GM13977 (cell line): ENCODE measurements at places on chromosomes 16 and 17.

DNA sequence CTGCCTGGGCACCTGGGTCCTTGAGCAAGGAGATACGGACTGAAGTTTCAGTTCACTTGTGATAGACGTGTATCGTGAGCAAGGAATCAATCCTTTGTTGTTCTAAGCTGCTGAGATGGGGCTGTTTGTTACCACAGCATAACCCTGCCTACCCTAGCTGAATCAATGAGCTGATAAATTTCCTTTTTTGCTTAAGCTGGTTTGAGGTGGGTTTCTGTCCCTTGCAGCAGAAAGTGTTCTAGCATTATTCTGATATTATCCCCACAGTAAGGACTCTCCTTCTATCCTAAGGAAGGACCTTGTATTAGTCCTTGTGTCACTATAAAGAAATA lies 51.5 kb downstream of the IL21R start:
- DNase-seq = no peak

DNA sequence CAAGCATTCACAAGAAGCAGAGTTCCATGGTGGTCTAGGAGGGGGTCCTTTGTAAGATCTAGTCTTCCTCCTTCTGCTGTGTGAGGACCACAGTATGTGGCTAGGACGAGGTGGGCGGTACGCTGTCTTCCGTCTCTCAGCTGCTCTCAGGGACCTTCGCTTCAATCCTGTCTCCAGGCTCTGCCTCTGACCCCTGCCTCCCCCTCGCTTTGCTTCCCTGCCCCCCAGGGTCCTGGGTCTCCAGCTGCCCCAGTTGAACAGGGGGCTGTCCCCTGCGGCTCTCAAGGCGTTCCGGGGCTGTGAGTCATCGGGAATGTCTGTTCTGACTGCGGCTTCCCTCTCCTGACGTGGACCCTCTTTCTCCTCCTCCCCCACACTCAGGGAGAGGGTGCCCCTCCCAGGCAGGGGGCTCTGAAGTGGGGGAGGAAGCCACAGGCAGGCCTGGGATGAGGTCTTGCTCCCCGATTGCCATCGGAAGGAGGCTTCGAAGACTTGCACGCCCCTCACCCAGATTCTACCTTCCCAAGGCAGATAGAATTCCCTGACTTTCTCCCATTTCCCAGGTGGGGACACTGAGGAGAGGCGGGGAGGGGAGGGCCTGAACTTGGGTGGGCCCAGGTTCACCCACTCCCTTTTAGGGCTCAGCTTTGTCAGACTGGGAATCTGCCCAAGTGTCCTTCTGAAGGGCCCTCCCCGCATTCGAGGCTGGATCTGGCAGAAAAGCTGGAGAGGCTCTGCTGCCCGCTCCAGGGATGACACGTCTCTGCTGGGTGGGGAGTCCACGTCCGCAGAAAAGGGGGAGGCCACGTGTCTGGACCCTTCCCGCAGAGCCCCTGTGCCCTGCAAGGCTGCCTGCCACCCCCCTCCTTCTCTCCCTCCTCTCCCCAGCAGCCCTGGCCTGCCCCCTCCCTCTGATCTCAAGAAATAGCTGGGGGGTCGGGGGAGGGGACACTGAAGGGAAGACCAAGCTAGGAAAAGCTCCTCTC lies 9.1 kb upstream of the COL1A1 start:
- no peak for DNase-seq

DNA sequence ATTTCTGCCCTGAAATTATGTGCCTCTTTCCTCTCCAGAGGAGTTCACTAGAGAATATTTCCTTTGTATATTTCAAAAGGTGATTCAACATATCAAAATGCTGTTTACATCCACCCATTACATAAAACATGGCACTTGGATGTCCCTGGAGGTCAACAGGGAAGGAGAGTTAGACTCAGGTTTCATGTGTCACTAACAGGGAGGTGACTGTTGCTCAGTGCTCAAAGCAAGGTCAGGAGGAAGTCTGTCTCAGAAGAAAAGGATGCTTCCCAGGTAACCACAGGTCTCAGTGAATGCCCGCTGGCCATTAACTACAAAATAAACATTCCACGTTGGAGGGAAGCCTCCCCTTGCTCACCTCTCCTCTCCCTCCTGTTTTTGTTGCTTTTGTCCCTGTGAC lies 198.6 kb downstream of the AXIN2 start:
- DNase-seq = no peak

DNA sequence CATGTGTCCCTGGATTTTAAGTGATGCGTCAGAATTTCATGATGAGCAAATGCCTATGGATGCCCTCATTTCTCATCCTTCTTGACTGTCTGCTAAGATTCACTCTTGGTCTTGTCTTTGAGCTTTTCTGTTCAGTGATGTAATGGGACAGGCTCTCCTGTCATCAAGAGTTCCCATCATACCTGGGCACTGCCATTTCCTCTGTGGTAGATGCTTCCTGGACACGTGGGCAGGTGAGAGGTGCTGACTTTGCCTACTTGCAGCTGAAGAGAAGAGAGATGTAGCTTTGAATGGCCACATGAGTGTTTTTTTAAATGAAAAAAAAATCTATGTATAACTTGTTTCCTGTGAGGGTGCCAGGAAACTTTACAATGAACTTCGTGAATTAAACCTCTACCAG lies 557.7 kb downstream of the MAF start:
- no peak for DNase-seq

- DNase-seq = no peak
Observed at GRCh38 chr17:2211661-2212399, 91.8 kb downstream of the SMG6 start.

GRCh38 chr16:6190776-6191175 lies 1093.2 kb upstream of the EEF2KMT start:
- DNase-seq = no peak

- peak; percentile 90 for DNase-seq
Observed at GRCh38 chr16:695355-696089, 5.3 kb upstream of the WDR24 start.

DNA sequence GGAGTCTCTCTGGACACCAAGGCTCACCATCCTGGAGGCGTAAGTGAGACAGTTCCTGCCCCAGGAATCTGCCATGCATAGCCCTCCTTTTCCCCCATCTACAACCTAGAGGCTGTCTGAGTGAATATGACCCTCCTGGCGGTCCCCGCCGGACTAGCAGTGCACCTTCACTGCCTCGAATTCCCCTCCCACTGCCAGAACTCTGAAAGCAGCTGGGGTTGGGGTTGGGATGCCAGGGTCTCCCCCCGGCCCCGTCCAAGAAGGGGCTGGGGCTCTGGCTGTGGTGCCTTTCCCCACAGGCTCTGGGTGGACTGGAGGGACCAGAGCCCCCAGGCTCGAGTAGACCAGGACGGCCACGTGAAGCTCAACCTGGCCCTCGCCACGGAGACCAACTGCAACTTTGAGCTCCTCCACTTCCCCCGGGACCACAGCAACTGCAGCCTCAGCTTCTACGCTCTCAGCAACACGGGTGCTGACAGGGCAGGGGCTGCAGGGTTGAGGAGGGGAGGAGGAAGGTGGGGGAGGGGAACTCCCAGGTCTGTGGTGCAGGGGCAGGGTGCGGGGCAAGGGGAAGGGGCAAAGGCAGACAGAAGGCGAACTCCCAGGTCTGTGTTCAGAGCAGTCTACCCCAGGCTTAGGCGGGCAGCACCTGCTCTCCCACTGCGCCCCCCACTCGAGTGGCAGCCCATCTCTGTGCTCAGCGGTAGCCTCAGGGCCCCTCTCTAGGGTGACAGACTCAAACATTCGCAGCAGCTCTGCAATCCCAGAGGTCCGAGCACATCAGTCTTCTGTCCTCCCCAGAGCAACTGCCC lies 1.2 kb downstream of the ZACN start:
- no peak for DNase-seq

GRCh38 chr17:10523064-10523463 lies 4.7 kb upstream of the MYH1 start:
- no peak for DNase-seq

DNA sequence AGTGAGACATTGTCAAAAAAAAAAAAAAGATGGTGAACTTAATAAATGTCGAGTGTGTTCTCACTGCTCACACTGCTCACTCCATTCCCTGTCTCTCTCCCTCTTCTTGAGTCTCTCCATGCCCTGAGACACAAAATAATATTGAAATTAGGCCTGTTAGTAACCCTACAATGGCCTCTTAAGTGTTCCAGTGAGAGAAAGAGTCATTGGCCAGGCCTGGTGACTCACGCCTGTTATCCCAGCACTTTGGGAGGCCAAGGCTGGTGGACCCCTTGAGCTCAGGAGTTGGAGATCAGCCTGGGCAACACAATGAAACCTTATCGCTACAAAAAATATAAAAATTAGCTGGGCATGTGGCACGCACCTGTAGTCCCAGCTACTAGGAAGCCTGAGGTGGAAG lies 16.2 kb upstream of the CSF3 start:
- no peak for DNase-seq

GRCh38 chr17:28509789-28510188 lies 3.6 kb downstream of the FOXN1 start:
- no peak for DNase-seq

DNA sequence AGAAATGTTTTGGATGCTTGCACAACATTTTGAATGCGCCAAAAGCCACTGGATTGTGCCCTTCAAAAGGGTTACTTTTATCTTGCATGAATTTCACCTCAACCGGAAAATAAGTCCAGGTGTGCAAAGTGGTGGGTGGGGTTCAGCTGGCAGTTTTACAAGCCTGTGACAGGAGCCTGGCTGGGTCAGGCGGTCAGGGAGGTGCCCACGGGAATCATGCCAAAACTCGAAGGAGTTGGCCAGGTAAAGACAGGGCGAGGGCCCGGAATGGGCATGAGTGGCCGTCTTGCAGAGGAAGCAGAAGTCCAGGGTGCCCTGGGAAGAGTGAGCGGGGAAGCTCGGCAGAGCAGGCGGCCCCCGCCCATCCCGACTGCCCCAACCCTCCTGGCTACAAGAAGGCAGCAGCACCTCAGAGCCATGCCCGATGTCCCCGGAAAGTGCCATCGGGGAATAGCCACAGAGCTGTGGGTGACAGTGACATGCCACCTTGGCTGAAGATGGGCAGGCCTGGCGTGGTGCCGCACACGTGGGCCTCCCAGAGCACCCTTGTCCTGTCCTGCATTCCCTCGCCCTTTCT lies 19.1 kb upstream of the CACNG1 start:
- no peak for DNase-seq

- DNase-seq = no peak
Observed at GRCh38 chr17:68519911-68520310, 7.7 kb downstream of the PRKAR1A start.

GRCh38 chr16:9566099-9566498 lies 474.7 kb downstream of the HAPSTR1 start:
- DNase-seq = no peak

DNA sequence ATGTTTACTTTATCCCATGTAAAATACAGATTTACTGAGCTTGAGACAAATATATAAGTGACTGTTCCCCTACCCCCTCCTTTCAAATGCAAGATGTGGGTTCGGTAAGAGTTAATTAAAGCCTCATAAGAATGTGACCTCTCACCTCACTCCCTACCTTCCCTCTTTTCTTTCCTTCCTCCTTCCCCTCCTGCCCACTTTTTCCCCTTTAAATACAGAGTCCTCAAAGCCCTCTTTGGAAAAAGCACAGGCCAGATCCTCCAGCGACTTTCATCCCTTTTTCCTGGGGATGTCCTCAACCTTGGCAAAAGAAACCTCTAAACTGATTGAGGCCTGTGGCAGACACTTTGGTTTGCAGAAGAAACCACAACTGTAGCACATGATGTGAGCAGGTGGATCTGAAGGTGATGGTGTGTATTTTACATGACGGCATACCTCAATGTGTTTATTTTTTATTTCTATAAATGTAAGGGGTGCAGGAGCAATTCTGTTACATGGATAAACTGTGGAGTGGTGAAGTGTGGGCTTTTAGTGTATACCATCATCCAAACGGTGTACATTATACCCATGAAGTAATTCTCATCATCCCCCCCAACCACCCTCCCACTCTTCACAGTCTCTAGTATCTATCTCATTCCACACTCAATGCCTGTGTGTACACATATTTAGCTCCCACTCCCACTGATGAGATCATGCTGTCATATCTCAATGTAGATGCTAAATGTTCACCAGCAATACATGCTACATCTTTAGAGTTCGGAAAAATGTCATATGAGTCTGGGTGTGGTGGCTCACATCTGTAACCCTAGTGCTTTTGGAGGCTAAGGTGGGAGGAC lies 77.7 kb downstream of the XYLT1 start:
- no peak for DNase-seq

- DNase-seq = no peak
Observed at GRCh38 chr16:83772806-83773205, 35.0 kb upstream of the HSBP1 start.
